ENCODE measurements at places on chromosomes 11 and 22.

DNA sequence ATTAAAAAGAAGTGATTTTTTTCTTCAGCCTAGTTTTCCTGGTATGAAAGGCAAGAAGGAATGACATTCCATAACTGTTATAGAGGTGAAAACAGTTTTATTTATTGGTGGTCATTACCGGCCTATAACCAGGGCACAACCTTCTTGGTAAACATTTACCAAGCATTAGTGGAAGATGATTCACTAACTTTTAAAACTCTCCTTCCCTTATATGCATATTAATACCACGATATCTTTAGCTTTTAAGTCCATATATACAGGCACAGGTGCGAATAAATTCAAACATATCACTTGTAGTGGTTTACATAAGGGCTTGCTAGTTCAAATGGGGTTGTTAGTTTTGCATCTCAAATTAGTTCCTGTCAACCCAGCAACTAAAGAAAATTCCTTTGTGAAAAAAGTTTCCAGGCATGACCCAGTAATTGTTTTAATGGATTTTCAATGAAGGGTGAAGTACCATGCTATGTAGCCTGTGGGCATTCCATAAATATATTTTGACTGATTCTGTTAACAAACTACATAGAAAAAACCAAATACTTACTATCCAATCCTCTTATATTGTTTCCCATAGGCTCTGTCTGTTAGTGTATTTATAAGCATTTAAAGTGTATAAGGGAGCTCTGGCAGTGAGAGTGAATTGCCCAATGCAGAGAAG is 30.6 kb upstream of the ROBO3 start:
- no peak for DNase-seq

DNA sequence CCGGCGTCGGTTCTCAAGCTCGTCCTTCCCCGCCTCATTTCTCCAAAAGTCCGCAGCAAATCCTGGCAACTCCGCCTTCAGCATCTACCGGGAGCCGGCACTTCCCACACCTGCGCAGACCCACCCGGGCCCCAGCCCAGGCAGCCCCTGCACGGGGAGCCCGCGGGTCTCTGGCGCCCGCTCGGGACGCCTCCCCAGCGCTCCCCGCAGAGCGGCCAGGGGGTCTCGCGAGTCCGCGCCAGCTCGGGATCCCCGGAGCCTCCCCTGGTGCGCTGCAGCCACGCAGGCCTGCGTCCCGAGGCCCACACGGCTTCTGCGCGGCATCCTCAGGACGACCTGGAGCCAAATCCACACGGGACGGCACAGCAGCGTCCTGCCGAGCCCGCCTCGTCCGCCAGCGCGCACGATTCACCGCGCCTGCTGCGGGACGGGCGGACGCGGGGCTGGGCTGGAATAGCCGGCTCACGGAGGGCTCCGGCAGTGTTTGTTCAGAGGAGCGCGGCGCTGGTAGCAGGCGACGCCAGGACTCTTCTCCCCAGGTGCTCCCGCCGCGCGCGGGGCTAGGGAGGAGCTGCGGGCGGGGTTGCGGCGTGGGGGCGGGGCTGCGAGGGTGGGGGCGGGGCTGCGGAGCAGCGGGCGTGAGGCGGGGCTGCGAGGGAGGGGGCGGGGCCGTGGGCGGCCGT is 816 bp upstream of the PHRF1 start:
- DNase-seq: no peak

DNA sequence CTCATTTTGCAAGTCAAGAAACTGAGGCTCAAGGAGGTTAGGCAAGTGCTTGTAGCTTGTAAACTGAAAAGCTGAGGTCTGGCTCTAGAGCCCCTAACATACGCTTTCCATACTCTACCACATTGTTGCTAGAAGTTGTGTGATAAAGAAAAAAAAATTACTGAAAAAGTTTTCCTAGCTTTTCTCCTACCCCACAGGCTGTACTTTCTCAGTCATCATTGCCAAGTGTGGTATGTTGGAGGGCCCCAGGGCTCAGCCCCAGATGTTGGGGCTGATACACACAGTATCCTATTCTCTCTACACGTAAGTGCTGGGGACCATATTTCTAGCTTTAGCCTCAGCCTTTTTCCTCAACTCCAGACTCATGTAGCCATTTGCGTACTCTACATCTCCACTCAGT is 16.0 kb downstream of the KREMEN1 start:
- DNase-seq: no peak

DNA sequence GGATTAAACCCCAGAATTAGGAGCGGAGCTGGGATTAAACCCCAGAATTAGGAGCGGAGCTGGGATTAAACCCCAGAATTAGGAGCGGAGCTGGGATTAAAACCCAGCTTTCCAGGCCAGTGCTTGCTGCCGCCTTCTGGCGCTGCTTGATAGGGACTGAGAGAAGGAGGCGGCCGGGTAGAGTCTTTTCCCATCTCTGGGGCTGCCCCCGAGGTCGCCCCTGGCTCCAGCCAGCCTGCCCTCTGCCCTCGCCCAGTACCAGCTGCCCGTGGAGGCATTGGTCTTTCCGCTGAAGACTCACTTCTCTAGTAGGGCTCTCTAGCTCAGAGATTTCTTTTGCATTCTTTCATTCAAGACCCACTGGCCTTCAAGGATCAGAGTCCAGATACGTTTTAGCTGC is 5.2 kb downstream of the TRMU start:
- DNase-seq: no peak

DNA sequence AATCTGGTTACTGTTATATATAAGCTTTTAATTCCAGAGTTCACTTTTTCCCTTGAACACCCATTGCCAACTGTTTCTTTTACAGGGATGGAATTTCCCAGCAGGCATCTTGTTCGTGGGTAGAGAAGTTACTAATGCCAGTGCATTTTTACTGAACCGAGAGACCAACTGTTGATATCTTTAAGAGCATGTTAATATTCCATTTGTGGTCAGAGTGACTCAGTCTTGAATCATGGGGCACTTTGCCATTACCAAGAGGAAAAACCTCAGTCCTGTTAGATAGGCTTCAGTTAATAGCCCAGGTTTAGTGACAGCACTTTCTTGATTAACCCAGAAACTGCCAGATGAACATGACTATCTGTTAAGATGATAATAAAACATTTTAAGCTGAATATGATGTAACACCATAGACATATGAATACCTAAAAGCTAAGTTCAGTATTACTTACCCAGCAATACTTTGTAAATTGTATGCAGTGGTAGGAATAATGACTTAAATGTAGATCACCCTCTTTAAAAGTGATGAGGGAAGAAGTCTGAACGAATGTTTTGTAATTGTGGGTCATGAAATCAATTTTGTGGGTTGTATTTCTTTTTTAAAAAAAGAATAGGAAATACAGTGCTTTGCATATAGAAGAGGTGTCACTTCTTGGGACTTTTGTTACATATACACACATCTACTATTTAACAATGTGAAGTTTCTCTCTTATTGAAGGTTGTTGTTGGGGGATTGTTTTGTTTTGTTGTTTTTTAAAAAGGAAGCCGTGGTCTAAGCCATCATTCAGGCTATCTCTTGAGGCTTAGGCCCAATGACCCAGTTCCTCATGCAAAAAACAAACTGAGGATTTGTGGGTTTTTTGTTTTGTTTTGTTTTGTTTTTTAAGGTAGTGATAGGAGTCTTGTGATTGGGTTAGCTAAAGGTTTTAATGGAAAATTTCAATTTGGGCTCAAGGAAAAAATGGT is 79.2 kb upstream of the GRIK4 start:
- no peak for DNase-seq

DNA sequence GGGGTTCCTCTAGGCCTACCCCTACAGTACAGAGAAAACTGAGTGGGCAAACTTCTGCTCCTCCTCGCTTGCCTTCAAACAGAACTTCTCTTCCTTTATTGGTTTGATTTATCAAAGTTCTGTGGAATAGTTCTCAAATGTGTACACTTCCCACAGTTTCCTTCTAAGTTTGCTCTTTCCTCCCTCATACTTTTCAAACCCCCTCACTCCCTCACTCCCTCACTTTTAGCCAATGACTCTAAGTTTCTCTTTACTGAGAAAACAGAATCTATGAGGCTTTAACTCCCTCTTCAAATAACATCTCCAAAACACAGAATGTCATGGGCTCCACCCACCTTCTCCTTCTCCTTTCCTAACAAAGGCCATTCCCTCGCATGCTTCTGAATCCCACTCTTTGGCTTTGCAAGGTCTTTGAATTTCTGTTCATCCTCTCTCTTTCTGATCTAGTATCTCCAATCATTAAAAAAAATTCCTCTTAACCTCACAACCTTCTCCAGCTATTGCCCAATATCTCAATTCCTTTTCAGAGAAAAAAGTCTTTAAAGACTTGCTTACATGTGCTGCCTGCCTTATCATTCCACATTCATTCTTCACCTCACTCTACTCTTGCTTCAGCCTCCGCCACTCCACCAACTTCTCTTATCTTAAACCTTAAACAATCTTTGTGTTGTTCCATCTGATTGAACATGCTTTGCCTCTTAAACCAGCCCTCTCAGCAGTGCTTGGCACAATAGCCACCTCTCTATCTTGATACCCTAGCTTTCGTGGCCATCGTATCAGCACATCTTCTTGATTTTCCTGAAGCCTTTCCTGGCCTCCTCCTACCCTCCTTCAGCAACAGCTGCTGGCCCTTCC is 57.2 kb downstream of the DDI1 start:
- DNase-seq: no peak

DNA sequence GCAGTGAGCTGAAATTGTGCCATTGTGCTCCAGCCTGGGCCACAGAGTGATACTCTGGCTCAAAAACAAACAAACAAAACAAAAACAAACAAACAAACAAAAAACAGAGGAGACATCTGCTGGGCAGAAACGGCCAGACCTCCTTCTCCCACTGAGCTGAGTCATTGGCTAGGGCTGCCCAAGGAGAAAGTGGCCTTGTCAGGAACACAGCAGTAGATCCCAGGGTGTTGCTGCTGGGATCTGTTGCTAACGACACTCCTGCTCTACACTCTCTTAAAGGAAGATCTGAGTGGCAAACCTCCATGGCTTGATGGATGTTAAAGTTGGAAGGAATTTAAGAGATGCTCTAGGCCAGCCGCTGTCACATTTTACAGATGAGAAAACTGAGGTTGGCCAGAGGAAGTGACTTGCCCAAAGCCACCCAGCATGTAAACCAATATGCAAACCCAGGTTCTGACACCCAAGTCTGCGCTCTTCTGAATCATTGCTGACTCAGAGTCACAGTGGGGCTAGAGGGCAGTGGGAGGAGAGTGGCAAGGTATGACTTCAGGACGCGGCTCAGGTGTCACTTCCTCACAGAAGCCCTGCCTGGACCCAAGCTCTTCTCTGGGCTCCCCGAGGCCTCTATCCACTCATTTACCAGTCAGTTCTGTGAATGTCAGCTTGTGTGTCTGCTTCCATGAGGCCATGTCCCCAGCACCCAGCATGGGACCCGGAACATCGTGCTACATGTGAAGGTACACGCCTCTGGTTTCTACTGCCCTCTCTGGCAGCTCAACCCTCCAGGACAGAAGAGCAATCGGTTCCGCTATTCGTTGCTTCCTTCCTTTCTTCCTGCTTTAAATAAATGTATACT is 11.3 kb upstream of the GDPD5 start:
- DNase-seq: no peak

- DNase-seq: no peak
Observed at GRCh38 chr11:118138839-118139420, 13.7 kb downstream of the SCN4B start.

DNA sequence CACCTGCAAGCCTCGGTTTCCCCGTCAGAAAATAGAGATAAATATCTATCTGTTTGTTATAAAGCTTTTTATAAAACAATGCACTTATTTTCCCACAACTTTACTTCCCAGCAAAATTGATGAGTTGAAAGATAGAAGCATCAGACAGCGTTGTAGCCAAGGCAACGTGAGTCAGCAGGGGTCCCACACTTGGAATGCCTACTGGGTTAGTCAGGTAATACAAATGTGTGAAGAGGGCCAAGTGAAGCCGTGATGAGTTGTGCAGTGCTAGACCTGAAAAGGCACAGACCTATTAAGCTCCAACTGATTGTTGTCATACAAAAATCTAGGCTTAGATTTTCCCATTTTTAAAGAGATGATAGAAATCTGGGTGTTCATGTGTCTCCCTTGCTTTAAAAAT is 118.7 kb downstream of the PGR start:
- DNase-seq: no peak

- no peak for DNase-seq
Observed at GRCh38 chr11:36409152-36409816, 100.8 kb downstream of the TRAF6 start.

GRCh38 chr22:41367039-41367679 is 14.6 kb upstream of the TEF start:
- peak; percentile 97 for DNase-seq

All from right lung (tissue), 10 donors.